ENCODE measurements at places on chromosomes 2 and 18. TPM values are rescaled to one million over a fixed set of nuclear protein-coding genes. Genes with fewer than 3 reads are reported as not detected.

FIGLA gene
- not detected for total RNA-seq

REG3A gene
- not detected for total RNA-seq

LCLAT1 gene
- 21.9 TPM for total RNA-seq

PKDCC gene
- total RNA-seq, result 4.0 TPM

LYG1 gene
- total RNA-seq, result 1.2 TPM

VAMP8 gene
- 14.1 TPM for total RNA-seq

Measured in glomerular endothelial cell (primary cell).